ENCODE measurements at places on chromosomes 1 and 21.

GRCh38 chr1:186829686-186830587, 1.2 kb downstream of the PLA2G4A start:
- DNase-seq, result no peak

DNA sequence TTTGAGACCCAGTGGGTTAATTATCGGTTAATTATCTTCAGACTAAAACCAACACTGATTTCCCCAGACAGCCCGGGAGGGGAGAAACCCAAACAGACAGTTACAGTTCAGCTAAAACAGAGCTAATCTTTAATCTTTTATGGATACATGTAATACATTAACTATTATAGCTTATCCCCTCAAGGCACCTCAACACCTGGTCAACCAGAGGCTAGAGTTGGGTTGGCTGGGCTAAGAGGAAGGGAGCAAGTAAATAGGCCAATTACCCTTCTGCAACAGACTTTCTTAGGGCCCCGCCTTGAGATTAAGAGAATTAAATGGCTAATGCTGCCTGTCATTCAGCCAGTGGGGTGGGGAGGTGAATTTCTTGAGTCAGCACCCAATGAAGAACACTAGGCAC, 6.6 kb upstream of the MED18 start:
- no peak for DNase-seq

GRCh38 chr1:102296116-102296515, 299.4 kb upstream of the OLFM3 start:
- no peak for DNase-seq

GRCh38 chr1:243267914-243268653, 12.2 kb downstream of the SDCCAG8 start:
- DNase-seq, result no peak

DNA sequence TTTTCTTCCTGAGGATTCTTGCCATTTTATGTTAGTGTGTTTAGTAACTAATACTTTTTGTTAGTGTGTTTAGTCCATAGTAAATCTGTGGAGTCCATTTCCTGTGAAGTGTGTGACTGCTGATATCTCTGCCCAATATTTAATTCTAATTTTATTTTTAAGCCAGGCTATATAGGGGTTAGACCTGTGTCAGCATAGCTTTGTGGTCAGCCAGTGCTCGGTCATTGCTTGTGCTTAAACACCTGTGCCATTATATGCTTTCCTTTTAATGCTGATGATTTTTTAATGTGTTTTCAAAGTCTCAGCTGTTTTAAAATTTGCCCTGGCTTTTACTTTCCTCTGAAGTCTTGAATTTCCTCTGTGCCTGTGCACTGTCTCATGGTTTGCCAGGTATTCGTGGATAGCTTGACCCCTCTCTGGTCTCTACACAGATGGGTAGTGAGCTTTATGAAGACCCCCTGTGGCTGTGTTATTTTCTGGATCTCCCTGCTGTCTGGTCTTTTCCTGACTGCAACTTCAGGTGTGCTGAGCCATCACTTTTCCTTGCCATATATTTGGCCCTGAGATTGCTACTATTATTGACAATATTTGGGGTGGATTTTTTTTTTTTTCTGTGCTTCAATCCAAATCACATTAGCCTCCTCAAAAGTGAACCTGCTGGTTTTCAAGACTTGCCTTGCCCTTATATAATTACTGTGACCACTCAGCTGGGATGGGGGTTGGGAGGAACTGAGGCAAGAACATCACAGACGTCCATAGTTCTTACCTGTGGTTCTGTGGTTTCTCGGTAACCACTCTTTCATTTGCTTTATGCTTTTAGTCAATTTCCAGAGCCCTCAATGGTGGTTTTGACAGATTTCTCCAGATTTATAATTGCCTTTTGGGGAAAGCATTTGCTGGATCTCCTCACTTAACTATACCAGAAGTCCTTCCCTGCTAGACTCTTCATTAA, 59.6 kb downstream of the RPS6KC1 start:
- no peak for DNase-seq

DNA sequence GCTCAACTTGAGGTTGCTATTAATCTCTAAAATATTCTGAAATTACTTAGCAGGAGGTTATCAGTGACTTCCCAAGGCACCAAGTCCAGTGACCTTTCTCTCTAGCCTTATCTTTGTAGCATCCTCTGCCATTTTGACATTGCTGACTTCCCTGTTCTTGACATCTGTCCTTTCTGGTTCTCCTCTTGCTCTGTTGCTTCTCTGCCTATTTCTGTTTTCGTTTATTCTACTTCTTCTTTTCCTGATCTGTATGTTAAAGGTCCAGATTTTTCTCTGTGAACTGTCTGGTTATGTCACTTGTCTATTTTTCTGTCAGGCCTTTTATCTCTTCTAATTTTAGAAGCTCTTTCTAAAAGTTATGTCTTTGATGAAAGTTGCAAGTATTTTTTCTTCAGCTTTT, 178.8 kb downstream of the VPS13D start:
- DNase-seq, result no peak

- no peak for DNase-seq
Observed at GRCh38 chr1:205518661-205519540, 14.4 kb downstream of the CDK18 start.
